Forelimb muscle (tissue), 1 donor: ENCODE measurements at places on chromosomes 7 and 10.
A peak's percentile ranks its signal among the peaks of the same experiment; 100 is the strongest.

GRCh38 chr7:14606101-14606500 is 296.4 kb downstream of the DGKB start:
- no peak for DNase-seq

- DNase-seq = peak; percentile 28
Measured at GRCh38 chr7:27636326-27637006, 26.2 kb downstream of the HIBADH start.

- no peak for DNase-seq
Measured at GRCh38 chr7:128112018-128112780, 81.0 kb upstream of the LRRC4 start.

GRCh38 chr7:120547605-120548004 is 274.6 kb downstream of the KCND2 start:
- DNase-seq = no peak

DNA sequence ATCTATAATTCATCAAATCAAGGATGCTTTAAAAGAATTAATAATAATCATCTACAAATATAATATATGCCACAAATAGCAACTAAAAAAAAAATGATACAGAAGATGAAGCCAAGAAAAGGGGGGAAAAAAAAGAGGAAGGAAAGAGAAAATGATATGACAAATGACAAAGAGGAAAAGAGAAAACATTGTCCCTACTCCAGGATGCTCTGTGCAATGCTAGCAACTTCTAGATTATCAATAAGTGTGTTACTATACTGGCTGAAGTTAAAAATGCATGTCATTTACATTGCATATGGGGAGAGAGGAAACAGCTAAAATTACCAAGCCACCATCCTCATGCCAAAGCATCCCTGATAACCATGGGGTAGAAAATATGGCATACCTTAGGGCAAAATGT is 104.2 kb downstream of the SFMBT2 start:
- no peak for DNase-seq

DNA sequence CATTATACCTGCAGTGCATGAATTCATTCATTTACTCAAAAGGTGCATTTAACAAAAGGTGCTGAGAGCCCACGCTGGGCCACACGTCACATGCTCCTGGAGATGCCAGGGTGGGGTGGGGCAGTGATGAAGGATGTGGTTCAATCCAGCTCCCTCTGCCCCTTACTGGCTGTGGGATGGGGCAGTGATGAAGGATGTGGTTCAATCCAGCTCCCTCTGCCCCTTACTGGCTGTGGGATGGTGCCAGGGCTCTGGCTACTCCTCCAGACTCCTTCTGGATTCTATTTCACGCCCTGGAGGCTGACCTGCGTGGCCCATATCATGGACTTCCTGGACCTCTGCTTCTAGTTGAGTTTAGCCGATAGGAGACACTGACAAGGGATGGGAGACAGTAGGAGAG is 44.0 kb upstream of the CTBP2 start:
- no peak for DNase-seq

DNA sequence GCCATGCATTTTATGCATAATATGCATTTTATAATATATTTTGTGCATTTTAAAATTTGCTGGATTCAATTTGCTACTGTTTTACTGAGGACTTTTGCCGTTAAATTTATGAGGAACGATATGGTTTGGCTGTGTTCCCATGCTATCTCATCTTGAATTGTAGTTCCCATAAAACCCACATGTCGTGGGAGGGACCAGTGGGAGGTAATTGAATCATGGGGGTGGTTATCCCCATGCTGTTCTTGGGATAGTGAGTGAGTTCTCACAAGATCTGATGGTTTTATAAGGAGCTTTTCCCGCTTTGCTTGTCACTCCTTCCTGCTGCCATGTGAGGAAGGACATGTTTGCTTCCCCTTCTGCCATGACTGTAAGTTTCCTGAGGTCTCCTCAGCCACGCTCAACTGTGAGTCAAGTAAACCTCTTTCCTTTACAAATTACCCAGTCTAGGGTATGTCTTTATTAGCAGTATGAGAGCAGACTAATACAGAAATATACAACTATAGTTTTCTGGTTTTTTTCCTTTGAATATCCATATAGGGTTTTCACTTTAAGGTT is 201.4 kb upstream of the SH2B2 start:
- no peak for DNase-seq

DNA sequence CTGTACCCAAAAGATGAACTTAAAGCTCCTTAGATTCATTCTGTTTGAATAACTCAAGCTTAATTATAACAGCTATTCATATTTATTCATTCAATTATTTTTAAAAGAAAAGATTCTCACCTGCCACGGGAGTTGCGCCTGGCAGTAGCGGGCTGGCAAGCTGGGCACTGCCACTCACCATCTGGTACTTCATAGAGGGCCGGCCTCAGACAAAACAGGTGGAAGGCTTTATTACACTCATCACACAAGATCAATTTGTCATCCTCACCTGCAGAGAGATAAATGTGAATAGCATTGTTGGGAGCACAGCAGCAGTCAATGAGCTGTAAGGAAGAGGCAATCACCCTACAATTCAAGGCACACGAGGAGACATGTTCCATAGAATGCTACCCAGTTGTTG is 15.8 kb downstream of the FZD9 start:
- DNase-seq = no peak

DNA sequence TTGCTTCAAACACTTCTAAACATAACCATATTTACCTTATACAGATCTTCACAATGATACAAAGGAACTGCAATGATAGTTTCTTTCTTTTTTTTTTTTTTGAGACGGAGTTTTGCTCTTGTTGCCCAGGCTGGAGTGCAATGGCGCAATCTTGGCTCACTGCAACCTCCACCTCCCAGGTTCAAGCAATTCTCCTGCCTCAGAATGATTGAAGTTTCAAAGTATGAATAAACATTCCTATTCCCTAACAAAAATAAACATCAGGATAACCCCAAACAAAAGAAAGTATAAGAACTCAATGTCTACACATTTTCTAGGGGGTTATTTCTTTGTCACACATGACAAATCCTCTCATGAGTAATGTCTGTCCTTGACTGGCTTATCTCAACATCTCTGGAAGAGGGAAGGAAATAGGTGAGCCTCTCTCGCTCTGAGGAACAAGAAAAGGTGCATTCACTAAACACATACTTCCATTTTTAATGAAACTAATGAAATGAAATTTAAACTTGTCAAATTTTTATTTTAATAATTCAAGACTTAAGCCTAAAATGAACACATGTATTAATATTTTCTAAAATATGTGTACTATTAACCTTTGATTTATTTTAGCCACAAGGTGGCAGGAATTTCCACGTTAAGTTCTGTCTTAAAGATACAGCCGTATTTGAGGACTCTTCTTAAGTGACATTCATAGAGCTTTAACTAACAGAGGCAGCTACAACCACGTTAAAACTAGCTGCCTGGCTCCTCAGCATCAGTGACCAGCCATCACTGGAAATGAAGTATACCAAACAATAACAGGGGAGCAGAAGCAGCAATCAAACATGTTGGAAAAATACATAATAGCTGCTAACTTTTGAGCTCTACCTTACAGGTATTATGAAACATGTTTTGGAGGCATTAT is 58.3 kb downstream of the MALSU1 start:
- no peak for DNase-seq

GRCh38 chr7:23530405-23530804 is 1.4 kb downstream of the TRA2A start:
- DNase-seq = peak; percentile 38

GRCh38 chr7:151454305-151454704 is 14.4 kb upstream of the CRYGN start:
- DNase-seq = no peak
